ENCODE measurements at places on chromosomes 4 and X.
A peak's percentile ranks its signal among the peaks of the same experiment; 100 is the strongest.

- DNase-seq = no peak
Measured at GRCh38 chr4:20352163-20352431, 100.4 kb downstream of the SLIT2 start.

- DNase-seq = no peak
Measured at GRCh38 chrX:136954930-136955329, 74.4 kb upstream of the RBMX start.

DNA sequence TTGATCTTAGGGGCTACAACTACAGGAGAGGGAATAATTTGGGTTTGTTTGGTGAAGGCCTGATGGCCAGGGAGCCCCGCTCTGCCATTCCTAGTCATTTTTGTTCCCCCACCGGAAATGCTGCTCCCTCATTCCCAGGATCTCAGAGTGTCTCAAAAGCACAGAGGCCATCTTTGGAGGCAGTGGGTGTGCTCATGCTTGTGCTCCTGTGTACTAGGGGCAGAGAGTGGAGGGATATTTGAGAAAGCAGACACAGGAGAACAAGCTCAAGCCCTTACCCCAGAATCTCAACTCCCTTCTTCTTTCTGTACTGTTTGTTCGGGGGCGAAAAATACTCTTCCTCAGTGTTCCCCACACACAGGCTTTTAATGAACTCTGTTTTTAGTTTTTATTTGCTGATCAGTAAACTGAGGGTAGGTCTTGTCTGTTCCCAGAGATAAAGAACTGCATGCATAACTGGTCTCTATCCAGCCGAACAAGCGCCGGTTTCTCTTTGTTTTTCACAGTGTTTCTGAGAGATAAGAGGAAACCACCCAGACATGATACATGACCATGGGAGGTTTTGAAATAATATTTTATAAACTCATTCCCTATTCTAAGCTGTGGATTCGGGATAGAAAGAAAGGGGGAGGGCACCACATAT, 32.9 kb upstream of the XK start:
- DNase-seq = no peak

DNA sequence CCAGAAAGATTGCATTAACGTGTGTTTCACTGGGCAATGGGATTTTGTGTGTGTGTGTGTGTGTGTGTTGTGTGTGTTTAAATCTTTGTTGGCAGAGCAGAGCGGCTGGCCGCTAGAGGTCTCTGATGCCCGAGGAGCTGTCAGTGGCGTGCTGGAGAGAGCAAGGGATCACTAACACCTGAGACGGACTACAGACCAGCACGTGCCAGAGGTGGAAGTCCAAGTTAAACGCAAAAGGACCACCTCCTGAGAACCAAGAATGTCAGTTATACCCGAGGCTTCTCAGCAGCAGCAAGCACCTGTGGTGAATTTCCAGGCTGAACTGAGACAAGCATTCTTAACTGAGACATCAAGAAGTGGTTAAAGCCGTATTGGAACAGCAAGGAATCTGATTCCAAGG, 9.0 kb upstream of the SLC25A14 start:
- DNase-seq = peak; percentile 13

- DNase-seq = no peak
Measured at GRCh38 chr4:53744446-53745160, 153.3 kb upstream of the LNX1 start.

- DNase-seq = no peak
Measured at GRCh38 chr4:3464911-3465697, 2.0 kb downstream of the DOK7 start.

DNA sequence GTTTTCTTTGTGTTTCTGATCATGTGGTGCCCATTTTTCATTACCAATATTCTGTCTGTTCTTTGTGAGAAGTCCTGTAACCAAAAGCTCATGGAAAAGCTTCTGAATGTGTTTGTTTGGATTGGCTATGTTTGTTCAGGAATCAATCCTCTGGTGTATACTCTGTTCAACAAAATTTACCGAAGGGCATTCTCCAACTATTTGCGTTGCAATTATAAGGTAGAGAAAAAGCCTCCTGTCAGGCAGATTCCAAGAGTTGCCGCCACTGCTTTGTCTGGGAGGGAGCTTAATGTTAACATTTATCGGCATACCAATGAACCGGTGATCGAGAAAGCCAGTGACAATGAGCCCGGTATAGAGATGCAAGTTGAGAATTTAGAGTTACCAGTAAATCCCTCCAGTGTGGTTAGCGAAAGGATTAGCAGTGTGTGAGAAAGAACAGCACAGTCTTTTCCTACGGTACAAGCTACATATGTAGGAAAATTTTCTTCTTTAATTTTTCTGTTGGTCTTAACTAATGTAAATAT, 110.4 kb downstream of the IL13RA2 start:
- no peak for DNase-seq

DNA sequence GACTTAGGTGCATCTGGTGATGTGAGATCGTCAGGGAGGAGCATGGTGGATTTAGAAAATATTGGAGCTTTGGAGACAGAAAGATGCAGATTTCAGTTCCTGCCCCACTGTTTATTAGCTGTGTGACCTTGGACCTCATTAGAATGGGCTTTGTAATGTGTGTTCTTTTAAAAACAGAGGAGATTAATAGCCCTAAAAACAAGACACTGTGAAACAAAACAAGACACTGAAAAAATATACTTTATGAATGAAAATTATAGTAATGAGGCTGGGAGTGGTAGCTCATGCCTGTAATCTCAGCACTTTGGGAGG, 79.5 kb downstream of the EVC start:
- DNase-seq = no peak

GRCh38 chrX:2654436-2655340, 36.4 kb upstream of the CD99 start:
- DNase-seq = no peak

DNA sequence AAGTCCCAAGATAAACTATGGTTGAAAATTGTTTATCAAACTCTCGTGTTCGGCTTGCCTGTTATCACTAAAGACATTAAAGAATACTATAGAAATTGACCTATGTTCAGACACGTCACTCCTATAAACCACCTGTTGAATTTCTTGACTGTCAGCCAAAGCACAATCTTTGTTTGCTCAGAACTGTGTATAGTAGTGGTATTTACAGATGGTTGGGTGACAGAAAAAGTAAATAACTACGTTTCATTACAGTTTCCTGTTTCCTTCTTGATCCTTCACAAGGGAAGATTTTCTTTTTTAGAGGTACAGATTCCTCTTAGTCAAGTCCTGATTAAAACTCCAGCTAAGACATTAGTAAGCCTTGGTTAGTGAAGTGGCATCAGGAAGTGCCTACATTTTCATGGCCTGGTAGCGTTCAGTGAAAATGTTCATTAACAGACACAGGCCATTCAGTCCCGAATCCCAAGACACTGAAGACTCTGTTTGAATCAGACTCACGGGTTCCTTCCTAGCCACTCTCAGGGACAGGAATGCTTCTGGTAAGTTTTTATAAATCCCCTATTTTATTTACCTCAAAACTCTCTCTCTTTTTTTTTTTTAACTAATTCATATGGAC, at the start of gene SMIM31:
Gene SMIM31 (plus strand): TSS at position 259 of the 616 bp plus-strand sequence. CDS start 16,313 bp downstream, outside the sequence.
- no peak for DNase-seq

DNA sequence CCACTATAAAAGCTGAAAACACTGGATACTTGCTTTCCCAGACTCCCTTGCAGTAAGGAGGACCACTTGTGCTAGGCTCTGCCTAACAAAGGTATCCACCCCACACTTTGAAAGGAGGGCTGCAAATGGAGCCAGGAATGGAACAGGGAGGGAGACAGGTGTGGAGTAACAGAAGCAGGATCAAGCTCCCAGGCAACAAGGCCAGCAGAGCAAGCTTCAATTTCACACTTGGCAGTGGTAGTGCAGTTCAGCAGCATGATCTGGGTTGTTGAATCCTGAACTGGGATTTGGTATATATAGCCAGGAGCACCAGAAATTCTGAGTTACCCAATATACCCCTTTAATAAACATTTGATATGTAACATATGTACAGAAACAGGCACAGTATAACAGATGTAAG, 9.8 kb downstream of the LAMP2 start:
- no peak for DNase-seq

GRCh38 chr4:158496030-158496741, 25.5 kb upstream of the RXFP1 start:
- DNase-seq = no peak

DNA sequence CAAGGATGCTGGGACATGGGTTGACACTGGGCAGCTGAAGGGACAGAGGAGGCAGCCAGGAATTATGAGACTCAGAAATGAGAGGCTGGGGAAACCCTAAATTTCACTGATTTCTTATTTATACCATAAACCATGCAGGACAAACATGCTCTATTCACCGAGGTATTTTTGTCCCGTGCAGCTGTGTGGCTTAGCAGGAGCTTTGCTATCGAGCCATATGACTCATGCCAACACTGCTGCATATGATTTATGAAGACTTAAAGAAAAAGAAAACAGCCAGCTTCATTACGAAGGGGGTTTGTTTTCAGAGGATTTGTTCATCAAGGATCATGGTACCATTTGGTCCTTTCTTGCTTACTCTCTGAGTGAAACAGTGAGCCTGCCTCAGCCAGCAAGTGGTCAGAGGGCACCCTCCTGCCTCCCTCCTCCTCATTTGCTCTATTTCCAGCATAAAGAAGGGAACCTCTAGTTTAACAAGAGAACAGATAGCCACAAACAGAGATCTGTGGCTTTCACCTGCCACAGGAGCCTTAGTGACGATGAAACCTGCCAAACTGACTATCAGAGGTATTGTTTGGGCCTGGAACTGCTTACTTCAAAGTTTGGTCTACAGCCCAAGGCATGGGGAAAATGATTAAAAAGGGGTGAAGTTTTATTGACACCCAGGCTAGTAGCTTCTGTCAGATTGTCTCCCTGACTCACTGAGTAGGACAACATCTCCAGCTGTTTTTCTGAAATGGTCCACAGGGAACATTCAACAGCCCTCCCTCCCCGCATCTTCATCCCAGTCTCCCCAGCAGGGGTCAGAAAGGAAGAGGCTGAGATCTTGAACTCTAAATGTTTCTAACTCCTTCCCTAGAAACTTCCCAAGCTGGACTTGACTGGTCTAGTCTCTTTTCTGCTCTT, 80.1 kb upstream of the MAML3 start:
- DNase-seq = no peak

GRCh38 chr4:56646341-56646740, 34.8 kb downstream of the HOPX start:
- DNase-seq = no peak

DNA sequence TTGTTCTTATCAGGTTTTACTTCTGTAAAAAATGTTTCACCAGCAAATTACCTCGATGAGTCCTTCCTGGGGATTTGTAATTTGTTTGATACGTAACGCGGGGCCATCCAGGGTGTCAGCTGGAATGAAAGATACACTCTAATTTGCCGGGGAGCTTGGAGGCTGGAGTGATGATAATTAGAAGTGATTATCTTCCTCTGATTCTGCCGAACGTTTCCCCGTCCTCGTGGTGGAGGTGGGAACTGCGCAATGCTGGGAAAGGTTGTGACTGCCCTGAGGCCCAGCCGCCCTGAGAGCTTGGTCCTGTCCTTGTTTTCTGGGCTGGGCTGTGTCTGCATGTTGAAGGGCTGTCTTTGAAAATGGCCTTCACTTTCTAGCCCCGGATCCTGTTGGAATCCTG, 48.0 kb downstream of the SORCS2 start:
- no peak for DNase-seq

DNA sequence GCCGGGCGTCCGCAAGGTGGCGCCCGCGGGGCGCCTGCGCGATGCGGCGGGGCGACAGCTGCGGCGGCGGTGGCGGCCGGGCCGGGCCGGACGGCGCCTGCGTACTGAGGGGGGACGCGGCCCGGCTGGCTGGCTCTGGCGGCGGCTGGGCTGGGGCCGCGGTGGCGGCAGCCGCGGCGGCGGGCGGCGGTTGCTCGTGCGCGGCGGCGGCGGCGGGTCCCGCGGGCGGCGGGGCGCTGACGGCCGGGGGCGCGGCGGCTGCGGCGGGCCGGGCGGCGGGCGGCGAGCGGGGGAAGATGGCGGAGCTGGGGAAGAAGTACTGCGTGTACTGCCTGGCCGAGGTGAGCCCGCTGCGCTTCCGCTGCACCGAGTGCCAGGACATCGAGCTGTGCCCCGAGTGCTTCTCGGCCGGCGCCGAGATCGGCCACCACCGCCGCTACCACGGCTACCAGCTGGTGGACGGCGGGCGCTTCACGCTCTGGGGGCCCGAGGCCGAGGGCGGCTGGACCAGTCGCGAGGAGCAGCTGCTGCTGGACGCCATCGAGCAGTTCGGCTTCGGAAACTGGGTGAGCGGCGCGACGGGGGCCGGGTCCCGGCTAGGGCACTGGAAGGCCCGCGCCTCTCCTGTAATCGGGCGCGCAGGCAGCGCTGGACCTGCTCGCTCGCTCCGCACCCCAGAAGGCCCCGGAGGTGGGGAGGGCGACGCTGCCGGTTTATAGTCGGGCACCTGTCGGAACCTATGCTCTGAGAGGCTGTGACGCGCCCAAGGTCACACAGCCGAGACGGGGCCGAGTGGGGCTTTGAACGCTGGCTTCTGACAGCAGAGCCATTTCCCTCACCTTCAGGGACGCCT, at the start of gene TADA2B:
Gene TADA2B (plus strand): TSS at position 89 of the 853 bp plus-strand sequence. CDS start 208 bp downstream, at position 297.
- peak; percentile 51 for DNase-seq

- no peak for DNase-seq
Measured at GRCh38 chr4:83456184-83456501, 285 bp downstream of the MRPS18C start.

GRCh38 chr4:143699331-143700045, 987 bp downstream of the FREM3 start:
- no peak for DNase-seq

GRCh38 chr4:88771883-88772450, 74.3 kb upstream of the NAP1L5 start:
- no peak for DNase-seq

- DNase-seq = no peak
Measured at GRCh38 chr4:160038615-160039014, 935.7 kb downstream of the RAPGEF2 start.

DNA sequence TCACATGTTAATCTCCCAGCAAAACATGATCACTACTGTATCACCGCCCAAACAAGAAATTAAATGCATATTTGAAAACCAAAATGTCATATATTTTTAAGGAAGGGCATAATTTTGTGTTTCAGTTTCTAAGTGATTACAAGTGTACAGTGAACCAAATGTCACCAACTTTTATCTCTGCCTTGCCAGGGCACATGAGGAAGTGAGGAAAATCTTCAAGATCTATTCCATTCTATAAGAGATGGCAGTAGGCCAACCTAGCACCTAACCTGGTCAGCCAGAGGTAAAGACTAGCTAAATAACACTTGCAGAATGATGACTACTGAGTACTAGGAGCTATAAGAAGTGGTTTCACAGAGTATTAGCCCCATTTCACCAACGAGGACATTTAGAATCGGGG, 107.2 kb downstream of the ATP11C start:
- DNase-seq = no peak

GRCh38 chr4:40196272-40196671, 559 bp upstream of the RHOH start:
- DNase-seq = no peak

Measured in activated CD4-positive, alpha-beta T cell treated with anti-CD3 and anti-CD28 coated beads for 4 hours (primary cell).